ENCODE measurements at places on chromosomes 1 and 21.

DNA sequence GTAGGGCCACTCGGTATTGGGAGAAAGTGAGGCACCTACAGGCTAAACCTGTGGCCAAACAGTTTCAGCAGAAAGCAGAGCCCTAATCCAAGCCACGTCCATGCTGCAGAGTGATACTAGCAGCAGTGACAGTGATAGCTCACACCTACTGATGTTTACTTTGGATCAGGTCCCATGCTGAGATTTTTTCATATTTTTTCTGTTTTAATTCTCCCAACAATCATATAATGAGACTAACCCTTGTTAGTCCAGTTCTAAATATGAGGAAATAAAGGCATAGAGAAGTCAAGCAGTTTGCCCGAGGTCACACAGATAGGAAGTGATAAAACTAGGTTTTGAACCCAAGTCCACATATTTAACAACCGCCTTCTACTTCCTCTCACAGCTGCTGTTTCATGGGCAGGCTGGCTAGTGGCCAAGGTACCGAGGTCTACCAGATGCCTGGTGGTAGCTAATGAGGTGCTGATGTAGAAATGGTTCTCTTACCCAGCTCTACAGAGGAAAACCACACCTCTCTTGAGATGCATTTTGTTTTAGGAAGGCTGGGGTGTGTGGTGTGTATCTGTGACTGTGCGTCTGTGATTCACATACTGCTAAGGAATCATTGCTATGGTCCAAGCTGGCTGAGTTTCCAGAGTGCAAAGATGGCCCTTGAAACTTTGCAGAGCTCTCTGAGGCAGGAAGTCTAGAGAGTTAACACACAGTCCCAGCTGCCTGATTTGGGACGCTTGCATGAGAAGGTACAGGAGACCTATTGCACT is 80.3 kb upstream of the ARTN start:
- DNase-seq = peak; percentile 96

GRCh38 chr1:106178791-106179190 is 877.7 kb upstream of the PRMT6 start:
- DNase-seq = no peak

DNA sequence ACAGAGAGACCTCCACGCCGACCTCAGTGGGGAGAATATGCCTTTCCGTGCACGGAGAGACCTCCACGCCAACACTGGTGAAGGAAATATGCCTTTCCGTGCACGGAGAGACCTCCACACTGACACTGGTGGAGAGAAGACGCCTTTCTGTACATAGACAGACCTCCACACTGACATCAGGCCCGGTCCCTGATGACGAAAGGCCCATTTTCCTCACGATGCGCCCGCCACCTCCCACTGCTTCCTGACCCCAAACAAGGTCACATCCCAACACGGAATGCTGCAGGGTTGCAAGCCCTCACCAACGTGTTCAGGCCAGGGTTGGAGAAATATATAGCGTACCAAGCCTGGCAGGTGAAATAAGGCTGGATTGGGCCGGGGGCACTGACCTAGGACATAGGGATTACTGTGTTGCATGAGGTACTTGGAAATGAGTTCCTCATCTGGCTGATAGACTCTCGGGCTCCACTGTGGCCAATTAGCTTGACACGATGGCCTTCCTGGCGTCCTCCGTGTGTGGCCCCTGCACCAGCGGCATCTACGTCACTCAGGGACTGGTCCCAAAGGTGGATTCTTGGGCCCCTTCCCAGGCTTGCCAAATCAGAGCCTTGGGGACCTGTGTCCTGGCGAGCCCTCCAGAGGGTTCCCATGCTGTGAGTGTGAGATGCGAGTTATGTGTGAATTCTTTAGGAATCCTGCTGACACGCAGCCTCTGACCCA is 16.5 kb upstream of the SUMO3 start:
- DNase-seq = no peak

- DNase-seq = no peak
Observed at GRCh38 chr1:10932088-10932487, 80.4 kb upstream of the TARDBP start.

DNA sequence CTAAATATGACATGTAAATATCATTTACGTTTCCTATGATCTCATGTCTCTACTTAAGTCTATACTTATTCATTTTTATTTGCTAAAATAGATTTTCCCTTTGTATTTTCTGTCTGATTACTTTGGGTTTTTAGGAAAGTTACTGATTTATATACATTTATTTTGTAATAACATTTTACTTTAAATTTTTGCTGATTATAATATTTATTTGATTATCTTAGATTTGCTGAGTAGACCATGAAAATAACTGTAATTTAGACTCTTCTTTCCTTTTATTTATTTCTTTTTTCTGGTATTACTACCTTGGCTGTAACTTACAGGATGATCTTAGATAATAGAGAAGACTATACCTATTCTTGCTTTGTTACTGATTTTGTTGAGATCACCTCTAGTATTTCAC is 159.9 kb upstream of the POGK start:
- no peak for DNase-seq

GRCh38 chr21:42009831-42010506 is at the start of gene ZBTB21:
Gene ZBTB21, minus strand, starts transcription at chr21:42010360. Its CDS starts 16,265 bp downstream, at chr21:41994095.
- DNase-seq = peak; percentile 96

- DNase-seq = no peak
Observed at GRCh38 chr1:93750955-93751354, 69.3 kb upstream of the BCAR3 start.

DNA sequence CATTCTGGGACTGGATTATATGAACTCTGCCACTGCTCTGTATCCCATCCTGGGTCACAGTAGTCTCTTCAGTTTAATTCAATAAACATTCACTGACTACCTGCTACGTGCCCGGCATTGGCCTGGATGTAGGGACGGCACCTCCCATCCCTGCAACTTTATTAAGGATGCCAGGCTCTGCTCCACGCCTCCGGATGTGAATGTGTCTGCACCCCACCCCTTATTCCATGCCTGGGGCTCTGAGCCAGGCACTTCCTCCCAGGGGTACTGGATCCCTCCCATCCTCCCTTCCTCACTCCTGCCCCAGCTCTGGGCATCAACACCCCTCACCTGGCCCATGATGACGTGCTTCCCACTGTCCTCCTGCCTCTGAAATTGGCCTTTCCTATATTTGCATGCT is 53.7 kb downstream of the KCNN3 start:
- no peak for DNase-seq

GRCh38 chr21:23455676-23456075 is 2151.6 kb downstream of the MRPL39 start:
- DNase-seq = no peak
